ENCODE measurements at places on chromosomes 11 and 22. TPM values are rescaled to one million over a fixed set of nuclear protein-coding genes. Genes with fewer than 3 reads are reported as not detected.

The MUC6 gene
- total RNA-seq, result not detected

The PATE2 gene
- not detected for total RNA-seq

The OR5A1 gene
- total RNA-seq, result not detected

GRCh38 chr22:47836957-47837356, 1074.5 kb downstream of the TBC1D22A start:
- DNase-seq, result no peak

- peak; percentile 73 for DNase-seq
These were observed 55.0 kb upstream of the ANO3 start for GRCh38 chr11:26276798-26277424.

DNA sequence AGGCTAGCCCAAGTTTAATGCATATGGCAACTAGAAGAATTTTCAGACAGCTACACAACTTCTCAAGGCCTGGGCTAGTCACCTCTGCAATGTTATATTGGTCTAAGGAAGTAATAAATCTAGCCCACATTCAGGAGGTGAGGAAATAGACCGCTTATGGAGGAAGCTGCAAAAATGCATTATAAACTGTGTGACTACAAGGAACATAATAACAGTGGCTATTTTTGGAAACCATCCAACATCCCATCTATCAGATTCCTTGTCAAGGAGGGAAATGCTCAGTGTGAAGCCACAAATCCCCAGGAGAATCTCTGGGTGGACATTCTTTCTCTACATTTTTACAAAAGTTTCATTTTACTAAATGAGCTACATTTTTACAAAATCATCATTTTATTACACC, 76.1 kb downstream of the BBOX1 start:
- DNase-seq, result no peak

GRCh38 chr11:105609341-105609781, 512 bp upstream of the GRIA4 start:
- peak; percentile 43 for DNase-seq

- DNase-seq, result no peak
These were observed 88.1 kb downstream of the MAML2 start for GRCh38 chr11:96254854-96255253.

DNA sequence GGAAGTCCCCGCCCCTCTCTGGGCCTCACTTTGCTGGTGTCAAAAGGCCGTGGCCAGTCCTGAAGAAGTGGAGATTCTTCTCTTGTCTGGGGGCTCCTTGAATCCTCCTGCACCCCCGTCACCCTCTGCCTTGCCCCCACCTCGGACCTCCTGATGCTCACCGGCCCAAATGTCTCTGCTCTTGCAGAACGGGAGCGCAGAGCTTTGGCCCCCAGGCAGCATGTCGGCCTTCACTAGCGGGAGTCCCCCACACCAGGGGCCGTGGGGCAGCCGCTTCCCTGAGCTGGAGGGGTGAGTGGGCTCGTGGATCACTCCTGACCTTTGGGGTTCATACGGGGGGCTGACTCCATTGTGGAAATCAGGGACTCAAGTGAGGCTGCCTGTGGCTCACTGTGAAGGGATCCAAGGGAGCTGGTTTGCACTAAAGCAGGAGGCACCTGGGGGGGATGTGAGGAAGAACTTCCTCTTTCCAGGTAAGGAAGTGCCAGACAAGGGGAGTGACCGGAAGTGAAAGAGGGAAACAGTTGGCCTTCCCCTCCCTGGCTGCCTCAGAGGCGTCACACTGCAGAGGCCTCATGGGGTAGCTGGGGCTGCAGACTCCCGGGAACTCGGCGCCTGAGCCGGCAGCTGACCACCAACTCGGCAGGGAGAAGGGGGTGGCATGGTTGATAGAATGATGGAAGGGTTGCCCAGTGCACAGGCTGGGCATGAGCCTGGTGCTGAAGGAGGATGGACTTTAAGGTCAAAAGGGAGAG, 23.1 kb downstream of the CSF2RB start:
- no peak for DNase-seq

- no peak for DNase-seq
These were observed 177.4 kb upstream of the BLID start for GRCh38 chr11:122293296-122294023.

DNA sequence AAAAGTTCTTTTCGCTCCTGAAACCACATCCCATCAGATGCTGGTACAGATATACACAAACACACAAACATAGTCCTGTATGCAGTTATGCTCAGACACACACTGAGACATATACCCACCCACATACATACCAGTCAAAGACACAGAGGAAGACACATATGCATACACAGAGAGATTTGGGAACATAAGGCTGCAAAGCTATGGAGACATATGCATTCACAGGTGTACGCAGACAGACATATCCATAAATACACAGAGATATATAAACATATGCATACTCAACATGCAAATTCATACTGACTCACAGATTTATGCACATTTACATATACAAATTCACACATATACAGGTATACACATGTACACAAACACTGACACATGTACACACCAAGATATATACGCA, 6.0 kb downstream of the PRG3 start:
- DNase-seq, result no peak

- DNase-seq, result no peak
These were observed 53.6 kb upstream of the USP47 start for GRCh38 chr11:11788063-11788710.

Measured in endothelial cell (in vitro differentiated cells).